ENCODE measurements at places on chromosomes 16 and 17.

DNA sequence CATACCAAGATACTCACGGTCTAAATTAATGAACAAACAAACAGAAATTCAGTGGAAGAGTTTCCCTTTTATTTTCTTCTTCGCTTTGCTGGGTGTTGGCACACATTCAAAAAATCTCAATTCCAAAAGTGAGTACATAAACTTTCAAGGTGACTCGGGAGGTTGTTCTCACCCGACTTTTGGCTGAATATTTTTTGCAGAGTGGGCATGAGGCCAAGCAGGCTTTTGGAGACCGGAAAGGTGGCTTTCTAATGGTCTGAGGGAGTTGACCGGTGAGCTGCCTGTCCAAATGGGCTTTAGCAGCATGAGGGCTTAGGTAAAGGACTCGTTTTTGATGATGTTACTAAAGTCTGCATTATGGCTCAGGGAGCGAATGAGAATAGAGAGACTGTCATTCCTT, 318.7 kb downstream of the CPPED1 start:
- no peak for DNase-seq

- DNase-seq, result no peak
Measured at GRCh38 chr16:74830648-74831047, 56.0 kb upstream of the FA2H start.

DNA sequence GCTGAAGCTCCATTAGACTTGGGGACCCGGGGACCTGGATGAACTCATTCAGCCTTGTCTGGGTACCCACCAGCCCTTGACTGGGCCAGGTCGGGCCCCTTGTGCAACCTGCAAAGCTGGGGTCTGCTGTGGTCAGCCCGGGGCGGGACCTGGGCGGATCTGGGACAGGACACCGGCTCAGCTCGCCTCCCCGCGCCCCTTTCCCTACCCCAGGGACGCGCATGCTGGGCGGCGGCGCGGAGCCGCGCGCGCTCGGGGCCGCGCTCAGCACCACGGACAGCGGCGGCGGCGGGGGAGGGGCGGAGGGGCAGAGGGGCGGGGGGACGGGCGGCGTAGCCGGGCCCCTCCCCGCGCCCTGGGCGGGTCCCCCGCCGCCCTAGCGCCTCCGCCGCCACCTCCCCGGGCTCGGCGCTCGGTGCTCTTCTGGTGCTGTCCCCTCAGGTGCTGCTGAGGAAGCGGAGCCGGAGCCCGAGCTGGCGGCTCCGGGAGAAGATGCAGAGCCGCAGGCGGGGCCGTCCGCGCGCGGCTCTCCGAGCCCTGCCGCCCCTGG, 7.4 kb downstream of the ACD start:
- DNase-seq, result no peak

- DNase-seq, result peak; percentile 18
Measured at GRCh38 chr17:381516-381915, 28.9 kb upstream of the RPH3AL start.

DNA sequence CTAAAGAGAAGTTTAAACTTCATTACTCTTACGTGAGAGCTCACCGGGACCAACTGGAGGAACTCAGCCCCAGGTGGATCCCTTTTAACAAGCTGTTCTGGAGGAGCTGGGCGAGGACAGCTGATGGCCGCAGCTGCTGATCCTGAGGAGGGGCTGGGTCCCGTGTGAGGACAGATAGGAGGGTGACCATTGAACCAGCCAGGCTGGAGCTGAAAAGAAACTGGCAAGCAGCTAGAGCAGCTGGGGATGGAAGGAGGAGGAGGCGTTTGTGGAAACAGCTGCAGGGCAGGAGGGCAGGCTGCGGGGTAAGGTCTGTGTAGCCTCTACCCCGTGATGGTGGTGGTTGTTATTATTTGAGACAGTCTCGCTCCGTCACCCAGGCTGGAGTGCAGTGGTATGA, 119.5 kb downstream of the AATF start:
- no peak for DNase-seq

- no peak for DNase-seq
Measured at GRCh38 chr17:73318836-73319235, 7.0 kb upstream of the CDC42EP4 start.

GRCh38 chr17:48023400-48024148, 14.0 kb downstream of the COPZ2 start:
- DNase-seq, result peak; percentile 64

GRCh38 chr17:58050966-58051365, 32.3 kb upstream of the DYNLL2 start:
- no peak for DNase-seq

DNA sequence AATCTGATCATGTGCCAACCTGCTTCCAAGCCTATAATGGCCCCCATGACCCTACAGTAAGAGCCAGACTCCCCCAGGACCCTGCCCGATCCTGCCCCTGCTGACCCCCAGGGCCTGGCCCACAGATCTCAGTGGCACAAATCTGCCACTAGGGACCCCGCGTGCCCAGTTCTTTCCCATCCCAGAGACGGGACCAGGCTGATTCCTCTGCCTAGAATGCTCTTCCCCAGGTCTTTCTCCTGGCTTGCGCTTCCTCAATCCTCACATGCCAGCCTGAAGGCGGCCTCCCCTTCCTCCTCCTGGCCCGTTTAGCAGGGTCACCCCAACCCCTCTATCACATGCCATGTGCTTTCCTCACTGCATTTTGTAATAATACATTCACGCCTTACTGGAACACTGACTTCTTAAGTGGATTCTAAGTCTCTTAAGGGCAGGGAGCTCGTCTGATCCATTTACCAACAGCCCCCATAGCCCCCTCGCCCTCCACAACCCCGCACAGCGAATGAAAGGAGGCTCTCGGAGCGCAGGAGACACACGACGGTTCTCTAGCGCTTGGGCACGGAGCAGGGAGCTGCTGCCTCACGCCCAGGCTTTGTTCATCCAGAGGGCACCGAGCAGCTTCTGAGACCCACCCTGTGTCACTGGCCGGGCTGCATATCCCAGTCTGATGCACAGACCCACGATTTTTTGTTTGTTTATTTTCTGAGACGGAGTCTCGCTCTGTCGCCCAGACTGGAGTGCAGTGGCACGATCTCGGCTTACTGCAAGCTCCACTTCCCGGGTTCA, 1.2 kb downstream of the TRIM65 start:
- no peak for DNase-seq

- DNase-seq, result no peak
Measured at GRCh38 chr16:24761526-24761925, 32.1 kb downstream of the TNRC6A start.

GRCh38 chr17:44467108-44467507, 36.1 kb downstream of the GPATCH8 start:
- DNase-seq, result peak; percentile 13

DNA sequence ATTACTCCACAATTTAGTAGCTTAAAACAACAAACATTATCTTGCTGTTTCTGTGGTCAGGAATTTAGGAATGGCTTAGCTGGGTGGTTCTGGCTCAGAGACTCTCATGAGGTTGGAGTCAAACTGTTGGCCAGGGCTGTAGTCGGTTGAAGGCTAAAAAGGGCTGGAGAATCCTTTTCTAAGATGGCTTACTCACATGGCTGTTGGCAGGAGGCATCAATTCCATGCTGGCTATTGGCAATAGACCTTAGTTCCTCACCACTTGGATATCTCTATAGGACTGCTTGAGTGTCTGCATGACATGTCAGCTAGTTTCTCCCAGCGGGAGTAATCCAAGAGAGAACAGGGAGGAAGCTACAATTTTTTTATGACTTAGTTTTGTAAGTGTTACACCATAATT, 6.6 kb upstream of the EFCAB13 start:
- no peak for DNase-seq

- no peak for DNase-seq
Measured at GRCh38 chr16:60143348-60143705, 1409.2 kb upstream of the GOT2 start.

DNA sequence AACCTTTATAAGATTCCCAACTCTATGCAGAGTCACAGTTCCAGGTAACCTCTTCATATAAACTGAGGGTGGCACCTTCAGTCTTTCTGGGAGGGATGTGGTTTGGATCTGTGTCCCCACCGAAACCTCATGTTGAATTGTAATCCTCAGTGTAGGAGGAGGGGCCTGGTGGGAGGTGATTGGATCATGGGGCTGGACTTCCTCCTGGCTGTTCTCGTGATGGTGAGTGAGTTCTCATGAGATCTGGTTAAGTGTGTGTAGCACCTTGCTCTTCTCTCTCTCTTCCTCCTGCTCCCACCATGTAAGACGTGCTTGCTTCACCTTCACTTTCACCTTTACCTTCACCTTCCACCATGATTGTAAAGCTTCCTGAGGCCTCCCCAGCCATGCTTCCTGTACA, 30.5 kb downstream of the HS3ST2 start:
- no peak for DNase-seq

DNA sequence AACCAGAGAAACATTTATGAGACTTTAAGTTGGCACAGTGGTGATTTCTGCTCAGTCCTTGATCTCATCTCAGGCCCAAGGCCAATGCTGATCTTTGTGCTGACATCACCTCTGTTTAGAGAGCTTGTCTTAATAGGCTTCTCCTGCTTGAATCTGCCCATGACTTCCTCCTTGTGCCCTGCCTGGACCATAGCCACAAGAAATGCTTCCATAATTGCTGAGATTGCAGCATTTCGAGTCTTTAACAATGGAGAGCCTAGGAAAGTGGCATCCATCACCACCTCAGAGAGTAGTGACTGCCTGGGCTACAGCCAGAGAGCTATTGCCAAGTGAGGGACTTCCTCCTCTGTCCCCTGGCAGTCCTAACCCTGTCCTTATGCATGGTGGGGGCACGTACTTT, 25.1 kb upstream of the MMP2 start:
- no peak for DNase-seq

DNA sequence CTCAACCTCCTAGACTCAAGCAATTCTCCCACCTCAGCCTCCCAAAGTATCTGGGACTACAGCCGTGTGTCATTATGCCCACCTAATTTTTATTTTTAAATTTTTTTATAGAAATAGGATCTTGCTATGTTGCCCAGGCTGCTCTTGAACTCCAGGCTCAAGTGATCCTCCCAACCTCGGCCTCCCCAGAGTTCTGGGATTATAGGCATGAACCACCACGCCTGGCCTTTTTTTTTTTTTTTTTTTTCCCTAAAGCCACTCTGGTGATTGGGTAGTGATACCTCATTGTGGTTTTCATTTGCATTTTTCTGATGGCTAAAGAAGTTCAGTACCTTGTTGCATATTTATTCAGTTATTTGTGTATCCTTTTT, 1.2 kb upstream of the CDR2L start:
- no peak for DNase-seq

DNA sequence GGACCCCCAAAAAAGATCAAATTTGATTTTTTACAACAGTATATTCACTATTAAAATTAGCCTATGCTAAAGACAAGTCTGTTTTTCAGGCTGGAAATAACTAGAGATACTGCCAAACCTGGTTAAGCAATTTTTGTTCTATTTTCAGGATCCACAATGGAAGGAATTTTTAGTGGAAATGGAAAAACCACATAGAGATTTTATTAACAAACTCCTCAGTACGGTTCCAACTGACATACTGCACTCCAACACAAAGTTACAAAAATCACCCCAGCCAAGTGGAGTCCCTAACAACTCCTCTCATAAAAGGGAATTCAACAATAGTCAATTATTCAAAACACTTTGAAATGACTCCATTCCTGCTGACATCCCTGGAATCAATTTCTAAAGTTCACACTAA, 101.6 kb upstream of the TOB1 start:
- DNase-seq, result peak; percentile 59

GRCh38 chr16:4915226-4915761, 21.7 kb downstream of the PPL start:
- DNase-seq, result peak; percentile 80

All from renal cortical epithelial cell (primary cell).